H9 (cell line): ENCODE measurements at places on chromosomes 7 and 10.
A peak's percentile ranks its signal among the peaks of the same experiment; 100 is the strongest.

- no peak for DNase-seq
These were observed 13.4 kb upstream of the CARD11 start for GRCh38 chr7:3057066-3057420.

DNA sequence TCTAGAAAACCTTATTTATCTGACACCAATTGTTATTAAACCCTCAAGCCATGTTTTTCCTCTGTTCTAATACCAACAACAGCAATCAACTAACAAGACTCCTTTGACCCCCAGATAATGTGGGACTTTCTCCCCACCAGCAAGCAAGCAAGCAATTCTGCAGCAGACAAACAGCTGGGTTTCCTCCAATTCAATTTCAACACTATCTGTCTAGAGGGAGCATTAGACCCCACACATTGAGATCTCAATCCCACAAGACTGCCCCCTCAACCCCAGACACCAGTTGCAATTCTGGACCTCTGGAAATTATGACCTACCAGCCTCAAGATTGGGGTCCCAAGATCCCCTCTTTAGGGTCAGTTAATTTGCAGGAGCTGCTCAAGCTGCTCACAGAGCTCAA lies 89.4 kb upstream of the TMEM26 start:
- no peak for DNase-seq

DNA sequence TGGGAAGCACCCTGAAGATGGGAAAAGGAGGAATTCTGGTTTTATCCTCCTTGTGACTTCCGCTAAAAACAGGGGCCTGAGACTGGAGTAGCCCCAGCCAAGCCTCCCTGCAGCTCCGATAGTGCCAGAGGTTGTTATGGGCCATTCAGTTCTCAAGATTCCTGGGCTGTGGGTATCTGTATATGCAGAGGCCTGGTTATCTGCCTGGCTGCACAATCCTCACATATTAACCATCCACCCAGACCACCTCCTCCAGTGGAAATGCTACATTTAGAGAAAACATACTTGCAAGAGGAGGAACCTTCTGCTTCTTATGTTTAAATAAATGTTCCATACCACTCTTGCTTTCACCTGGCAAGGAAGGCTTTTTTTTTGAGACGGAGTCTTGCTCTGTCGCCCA lies 34.6 kb downstream of the ARL3 start:
- DNase-seq = no peak

DNA sequence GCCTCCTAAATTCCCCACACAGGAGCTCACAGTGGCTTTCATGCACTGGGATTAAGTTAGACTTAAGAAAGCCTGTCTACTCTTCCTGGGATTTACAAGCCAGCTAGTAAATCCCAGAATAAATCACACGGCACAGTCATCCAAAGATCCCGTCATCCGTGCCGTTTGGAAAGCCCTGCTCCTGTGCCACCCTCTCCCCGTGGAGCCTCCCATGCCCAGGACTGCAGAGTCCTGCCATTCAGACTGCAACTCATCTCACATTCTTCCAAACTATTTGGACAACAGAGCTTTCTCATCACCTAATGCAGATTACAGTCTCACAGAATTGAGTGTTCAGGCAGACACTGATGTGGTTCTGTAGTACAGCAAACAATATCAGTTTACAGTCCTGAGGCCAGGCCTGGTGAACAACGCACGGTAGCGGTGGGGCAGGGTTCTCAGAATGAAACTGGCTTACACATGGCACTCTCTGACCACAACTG lies 166.5 kb downstream of the EGFR start:
- DNase-seq = no peak

DNA sequence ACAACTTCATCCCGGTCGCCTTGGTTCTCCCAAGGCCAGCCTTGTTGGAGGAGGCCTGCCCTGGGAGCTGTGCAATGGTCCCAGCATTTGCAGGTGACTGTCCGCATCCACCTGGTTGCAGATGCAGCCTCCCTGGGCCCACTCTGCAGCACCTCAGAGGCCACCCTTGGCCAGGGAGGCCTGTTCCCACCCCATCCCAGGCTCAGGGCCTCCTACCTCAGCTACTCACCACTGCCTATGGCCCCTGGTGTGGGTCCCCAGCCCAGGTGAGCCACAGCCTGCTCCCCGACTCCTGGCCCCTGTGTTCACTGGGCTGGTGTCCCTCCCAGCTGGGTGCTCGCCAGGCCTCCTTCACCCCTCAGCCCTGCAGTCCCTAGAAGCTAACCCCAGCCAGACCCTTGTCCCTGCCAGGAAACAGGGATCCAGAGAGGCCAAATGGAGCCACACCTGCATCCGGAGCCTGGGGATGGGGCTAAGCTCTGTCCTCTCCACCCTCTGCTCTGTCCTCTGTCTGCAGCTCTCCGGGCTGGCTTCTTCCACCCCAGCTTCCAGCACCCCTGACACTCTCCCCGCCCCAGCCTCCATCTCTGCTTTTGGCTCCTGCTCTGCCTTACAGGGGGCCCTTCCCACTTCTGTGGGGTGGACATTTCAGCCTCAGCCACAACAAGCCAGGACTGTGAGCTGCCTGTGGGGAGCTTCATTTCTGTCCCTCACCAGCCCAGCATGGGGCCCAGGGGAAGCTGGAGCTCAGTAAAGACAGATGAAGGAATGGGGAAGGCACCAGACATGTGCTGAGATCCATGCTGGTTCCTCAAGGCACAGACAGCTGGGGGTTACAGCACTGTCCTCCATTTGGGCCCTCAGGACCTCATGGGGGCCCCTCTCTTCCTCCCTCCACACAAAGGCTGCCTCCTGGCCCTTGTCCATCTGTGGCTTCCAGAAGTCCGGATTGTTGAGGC lies 35.6 kb upstream of the ANTXRL start:
- peak; percentile 17 for DNase-seq

GRCh38 chr7:135434047-135434446 lies 75.9 kb downstream of the CNOT4 start:
- DNase-seq = no peak

- peak; percentile 86 for DNase-seq
These were observed 3.2 kb upstream of the CREB5 start for GRCh38 chr7:28408960-28409715.

DNA sequence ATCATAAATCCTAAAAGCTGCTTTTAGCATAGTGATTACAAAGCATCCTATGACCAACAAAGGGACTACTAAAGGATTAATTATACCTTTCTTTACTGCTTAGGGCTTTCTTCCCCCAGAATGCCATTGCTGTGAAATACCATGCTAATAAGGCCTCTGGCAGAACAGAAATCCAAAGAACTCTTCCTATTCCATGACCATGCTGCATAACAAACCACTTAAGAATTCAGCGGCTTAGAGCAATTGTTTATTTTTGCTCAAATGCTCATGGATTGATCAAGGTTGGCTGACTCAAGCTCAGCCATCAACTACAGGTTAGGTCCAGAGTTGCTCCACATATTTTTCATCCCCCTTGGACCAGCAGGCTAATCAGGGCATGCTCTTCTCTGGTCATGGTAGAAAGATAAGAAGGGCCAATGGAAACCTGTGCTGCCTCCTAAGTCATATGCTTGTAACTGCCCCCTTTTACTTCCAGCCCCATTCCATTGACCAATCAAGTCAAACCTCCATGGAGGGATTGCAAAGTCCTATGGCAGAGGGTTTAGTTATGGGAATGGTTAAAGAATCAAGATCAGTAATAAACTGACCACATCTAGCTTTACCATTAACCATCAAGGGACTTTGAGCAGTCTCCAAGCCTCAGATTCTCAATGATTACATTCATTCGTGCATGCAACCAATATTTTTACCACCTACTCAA lies 244.4 kb upstream of the FZD1 start:
- no peak for DNase-seq

DNA sequence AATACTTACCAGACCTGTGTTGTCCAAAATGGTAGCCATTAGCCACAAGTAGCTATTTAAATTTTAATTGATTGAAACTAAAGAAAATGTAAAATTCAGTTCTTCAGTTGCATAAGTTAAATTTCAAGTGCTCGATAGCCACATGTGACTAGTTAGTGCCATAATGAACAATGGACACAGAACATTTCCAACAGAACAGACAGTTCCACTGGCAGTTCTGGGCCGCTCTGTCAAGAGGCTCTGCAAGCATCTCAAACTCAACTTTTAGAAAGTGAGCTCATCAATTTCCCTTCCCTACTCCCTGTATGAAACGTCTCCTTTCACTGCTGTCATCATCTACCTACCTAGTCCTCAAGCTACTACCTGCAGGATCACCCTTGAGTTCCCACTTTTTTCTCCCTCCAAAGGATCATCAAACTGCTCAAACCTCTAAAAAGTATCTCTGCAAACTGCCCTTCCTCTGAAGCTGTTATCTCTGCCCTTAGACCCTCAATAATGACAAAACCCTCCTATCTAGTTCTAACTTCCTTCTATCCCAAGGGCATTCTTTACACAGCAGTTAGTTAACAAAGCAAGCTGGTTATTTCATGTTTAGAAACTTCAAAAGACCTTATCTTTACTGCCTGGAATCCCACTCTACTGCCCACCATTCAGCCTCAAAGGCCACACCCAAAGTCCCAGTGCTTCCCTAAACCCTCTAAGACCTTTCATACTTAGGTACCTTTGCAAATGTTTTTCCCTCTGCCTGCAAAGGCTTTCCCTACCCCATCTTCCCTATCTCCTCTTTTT lies 20.6 kb downstream of the SHTN1 start:
- DNase-seq = no peak

DNA sequence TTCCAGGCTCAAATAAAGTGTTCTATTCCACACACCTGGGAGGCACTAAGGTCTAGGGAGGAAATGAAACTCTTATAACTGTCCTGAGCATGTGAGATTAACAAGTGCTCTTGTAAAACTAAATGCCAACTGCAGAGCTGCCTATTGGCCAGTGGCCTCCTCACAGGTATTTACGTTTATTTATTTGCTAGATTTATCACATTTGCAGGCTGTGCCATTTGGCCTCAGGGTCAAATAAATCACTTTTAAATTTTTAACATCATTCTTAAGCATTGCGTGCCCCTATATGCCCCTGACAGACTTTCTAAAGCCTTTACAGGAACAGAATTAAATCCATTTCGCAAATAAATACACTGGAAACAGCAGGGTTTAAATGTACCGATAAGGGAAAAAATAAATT lies 381.8 kb upstream of the NFE2L3 start:
- no peak for DNase-seq

DNA sequence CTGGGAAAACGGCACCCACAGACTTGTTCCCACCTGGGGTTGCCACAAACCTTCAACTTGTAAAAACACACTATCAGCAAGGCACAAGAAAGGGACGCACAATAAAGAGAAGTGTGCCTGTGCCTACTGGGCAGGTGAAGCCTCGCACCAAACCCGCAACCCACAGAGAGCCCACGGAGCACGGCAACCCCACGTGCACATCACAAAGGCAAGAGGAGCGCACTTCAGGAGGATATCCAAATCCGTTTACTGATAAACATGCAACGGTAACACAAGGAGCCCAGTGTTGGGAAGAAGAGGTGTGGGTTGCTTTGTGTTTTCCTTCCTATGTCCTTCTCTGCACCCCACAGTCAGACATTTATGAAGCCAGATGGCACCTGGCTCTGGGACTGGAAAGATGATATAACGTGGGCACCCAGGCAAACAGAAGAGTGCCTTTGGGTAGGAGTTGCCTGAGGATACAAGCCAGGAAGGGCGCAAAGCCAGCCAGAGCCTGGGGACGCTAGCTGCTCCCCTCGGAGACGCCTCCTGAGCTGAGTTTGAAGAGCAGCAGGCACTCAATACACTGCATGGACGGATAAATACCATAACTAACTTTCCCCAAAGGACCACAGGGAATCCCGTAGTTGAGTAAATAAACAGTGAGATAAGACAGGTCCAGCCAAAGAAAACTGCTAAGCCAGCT lies 41.6 kb downstream of the TCERG1L start:
- no peak for DNase-seq

DNA sequence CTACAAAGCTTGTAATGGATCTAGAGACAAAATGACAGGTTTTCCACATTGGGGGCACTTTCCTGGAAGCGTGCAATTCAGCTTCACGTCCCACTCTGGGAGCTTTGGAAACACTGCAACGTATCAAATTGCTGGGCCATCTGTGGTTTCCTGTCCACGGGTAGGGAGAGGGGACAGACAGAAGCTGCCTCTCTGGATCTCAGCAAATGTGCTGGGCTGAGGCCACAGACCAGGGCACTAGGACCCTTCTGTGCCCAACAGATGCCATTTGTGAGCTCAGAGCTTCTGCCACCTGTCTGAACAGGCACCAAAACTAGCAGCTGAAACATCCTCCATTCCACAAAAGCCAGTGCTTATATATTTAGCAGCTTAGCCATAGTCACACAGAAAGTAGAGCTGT lies 40.9 kb upstream of the FRMD4A start:
- DNase-seq = no peak

DNA sequence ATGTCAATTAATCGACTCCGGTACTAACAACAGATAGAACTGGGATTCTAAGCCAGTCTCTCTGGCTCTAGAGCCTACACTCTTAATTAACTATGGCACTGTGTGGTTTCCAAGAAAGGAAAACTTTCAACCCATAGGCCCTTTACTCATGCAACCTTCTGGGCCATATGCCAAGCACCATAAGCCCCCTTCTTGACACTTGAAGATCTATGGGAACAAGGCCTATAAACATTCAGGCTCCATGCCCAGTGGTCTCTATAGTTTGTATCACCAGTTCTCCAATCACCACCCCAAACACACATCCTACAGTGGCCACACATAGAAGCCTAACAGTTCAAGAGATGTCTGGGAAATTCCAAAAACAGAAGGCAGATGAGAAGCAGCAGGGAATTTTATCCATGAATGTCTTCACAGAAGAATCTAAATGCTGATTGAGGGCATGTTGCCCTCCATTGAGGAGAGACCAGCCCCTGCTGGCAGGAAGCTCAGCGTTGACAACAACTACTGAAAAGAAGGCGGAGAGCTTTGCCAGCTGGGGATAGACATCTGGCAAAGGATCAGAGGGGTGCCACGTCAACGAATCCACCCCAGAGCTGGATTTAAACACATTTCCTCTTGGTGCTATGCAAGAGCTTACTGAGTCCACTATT lies 64.4 kb downstream of the GRM3 start:
- DNase-seq = peak; percentile 51

DNA sequence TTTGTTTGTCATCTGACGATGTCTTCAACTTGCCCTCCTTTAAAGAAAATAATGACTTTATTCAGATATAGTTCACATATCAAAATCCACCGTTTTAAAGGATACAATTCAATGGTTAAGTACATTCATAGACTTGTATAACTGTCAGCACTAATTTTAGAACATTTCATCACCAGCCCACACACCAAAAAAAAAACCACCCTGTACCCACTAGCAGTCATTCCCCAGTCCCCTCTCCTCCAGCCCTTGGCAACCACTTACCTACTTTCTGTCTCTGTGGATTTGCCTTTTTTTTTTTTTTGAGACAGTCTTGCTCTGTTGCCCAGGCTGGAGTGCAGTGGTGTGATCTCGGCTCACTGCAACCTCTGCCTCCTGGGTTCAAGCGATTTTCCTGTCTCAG lies 5.3 kb upstream of the HILPDA start:
- DNase-seq = no peak

- DNase-seq = no peak
These were observed 48.9 kb downstream of the AKR1D1 start for GRCh38 chr7:138125119-138125518.

- no peak for DNase-seq
These were observed 139.2 kb downstream of the HGF start for GRCh38 chr7:81630600-81630999.

- no peak for DNase-seq
These were observed 194.4 kb downstream of the NSUN6 start for GRCh38 chr10:18456984-18457383.
